ENCODE measurements at places on chromosomes 13 and 19. TPM values are rescaled to one million over a fixed set of nuclear protein-coding genes. Genes with fewer than 3 reads are reported as not detected.

The BEST2 gene
- 3.5 TPM for total RNA-seq

The PPP2R1A gene
- total RNA-seq, result 303 TPM

The CCDC97 gene
- total RNA-seq, result 33.3 TPM

The S1PR5 gene
- 1.2 TPM for total RNA-seq

The SIAH3 gene
- not detected for total RNA-seq

The RNF113B gene
- total RNA-seq, result not detected

The F10 gene
- 0.13 TPM for total RNA-seq

The NKPD1 gene
- total RNA-seq, result 0.93 TPM

The BRME1 gene
- 0.57 TPM for total RNA-seq

The SELENOV gene
- total RNA-seq, result not detected

The CPT1C gene
- total RNA-seq, result 13.8 TPM

The LYPD3 gene
- 0.22 TPM for total RNA-seq

The IRGC gene
- total RNA-seq, result not detected

The SCAMP4 gene
- 48.6 TPM for total RNA-seq

The TTC9B gene
- 0.61 TPM for total RNA-seq

The UCHL3 gene
- total RNA-seq, result 44.7 TPM

The RYR1 gene
- total RNA-seq, result 6.3 TPM

The ZNF99 gene
- total RNA-seq, result not detected

The CDX2 gene
- 0.64 TPM for total RNA-seq

The CBARP gene
- 4.3 TPM for total RNA-seq

The WTIP gene
- 35.0 TPM for total RNA-seq

The LILRB4 gene
- not detected for total RNA-seq

The SRRM5 gene
- total RNA-seq, result 0.73 TPM

The PLIN5 gene
- 0.10 TPM for total RNA-seq

The NLRP11 gene
- total RNA-seq, result 0.01 TPM

The CEACAM3 gene
- not detected for total RNA-seq

The KLF12 gene
- total RNA-seq, result 1.5 TPM

The ELOF1 gene
- 102 TPM for total RNA-seq

The DEDD2 gene
- total RNA-seq, result 69.6 TPM
